ENCODE measurements at places on chromosomes 5 and 9.

- no peak overlapping the region for H3K27ac ChIP-seq
- no peaks in the 10 kb centered on the region for H3K27me3 ChIP-seq
- DNase-seq: no peak
- H3K4me3 ChIP-seq: no peak overlapping the region
Observed at GRCh38 chr9:113569472-113570060, 106.0 kb downstream of the RGS3 start.

DNA sequence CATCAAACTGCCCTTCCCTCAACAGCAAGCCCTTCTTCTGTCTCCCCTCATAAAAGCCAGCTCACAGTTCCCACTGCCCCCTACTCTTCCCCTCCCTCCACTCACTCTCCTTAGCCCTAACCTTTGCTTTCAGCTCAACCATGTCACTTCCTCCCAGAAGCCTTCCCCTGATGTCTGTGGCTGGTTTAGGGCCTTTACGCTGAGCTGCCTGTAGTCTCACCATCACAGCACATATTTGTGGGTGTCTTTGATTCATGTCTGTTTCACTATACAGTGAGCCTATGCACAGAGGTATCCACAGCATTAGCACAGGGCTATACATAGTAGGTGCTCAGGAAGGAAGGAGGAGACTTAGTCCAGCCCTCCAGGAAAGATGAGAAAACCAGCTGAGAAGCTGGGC, 34.7 kb downstream of the C9orf50 start:
- DNase-seq: no peak
- H3K4me3 ChIP-seq: no peak overlapping the region
- H3K36me3 ChIP-seq: no peaks in the 10 kb centered on the region
- no peaks in the 10 kb centered on the region for H3K4me1 ChIP-seq
- H3K27me3 ChIP-seq: no peaks in the 10 kb centered on the region

DNA sequence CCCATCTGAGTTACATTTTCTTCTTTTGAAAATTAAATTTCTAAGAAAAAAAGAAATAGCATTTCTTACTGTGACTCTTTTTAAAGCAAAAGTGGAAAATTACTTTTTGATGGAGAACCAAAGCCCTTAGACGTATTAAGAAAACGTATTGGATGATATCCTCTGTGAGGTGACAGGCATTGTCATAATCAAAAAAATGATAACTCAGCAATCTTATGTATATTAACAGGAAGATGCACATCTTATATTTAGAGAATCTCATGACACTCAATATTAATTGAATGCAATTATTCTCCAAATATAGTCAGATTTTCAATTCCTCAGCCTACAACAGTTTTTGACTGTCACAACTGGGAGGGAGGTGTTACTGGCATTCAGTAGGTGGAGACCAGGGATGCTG, 25.1 kb downstream of the FGF10 start:
- no peak overlapping the region for H3K27ac ChIP-seq
- no peaks in the 10 kb centered on the region for H3K4me1 ChIP-seq
- H3K27me3 ChIP-seq: no peaks in the 10 kb centered on the region
- no peak for DNase-seq

DNA sequence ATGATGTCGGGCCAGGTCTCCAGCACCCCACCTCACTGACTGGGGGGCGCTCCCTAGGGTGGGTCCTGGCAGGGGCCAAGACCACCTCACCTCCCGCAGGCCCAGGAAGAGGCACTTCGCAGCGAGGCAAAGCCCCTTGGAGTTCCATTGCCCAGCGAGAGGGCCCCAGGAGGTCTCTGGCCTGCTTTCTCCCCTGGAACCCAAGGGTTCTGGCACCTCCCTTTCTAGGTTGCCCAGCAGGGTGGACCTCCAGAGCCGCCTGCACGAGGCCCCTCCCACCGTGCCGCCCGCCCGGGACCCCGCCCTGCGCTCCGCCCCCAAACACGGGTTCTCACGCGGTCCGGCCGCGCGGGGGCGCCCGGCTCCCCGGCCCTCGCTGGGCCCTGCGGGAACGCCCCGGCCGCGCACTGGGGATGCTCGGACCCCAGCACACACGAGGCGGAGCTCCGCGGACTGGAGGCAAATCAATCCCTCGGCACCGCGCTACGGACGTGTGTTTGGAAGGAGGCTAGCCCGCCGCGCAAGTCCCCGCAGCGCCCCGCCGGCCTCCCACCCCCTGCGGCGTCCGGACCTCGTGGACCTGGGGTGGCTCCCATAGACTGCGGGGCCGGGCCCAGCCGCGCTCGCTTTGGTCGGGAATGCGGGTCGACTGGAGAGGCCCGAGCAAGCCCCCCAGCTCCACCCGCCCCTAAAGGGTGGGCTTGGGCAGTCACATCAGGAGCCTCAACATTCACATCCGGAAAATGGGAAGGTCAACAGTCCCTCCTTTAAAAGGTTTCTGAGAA, 99.5 kb upstream of the LMX1B start:
- H3K27ac ChIP-seq: no peak overlapping the region
- peaks cover 25% of the 10 kb centered on the region for H3K4me1 ChIP-seq
- H3K36me3 ChIP-seq: no peaks in the 10 kb centered on the region
- DNase-seq: no peak
- peaks cover 24% of the 10 kb centered on the region for H3K27me3 ChIP-seq

GRCh38 chr5:77418162-77418561, 74.0 kb downstream of the WDR41 start:
- H3K36me3 ChIP-seq: no peaks in the 10 kb centered on the region
- H3K4me3 ChIP-seq: no peak overlapping the region
- H3K27me3 ChIP-seq: no peaks in the 10 kb centered on the region
- H3K27ac ChIP-seq: no peak overlapping the region
- DNase-seq: no peak

Data from esophagus squamous epithelium (tissue), 5 donors.